Caco-2 (cell line): ENCODE measurements at places on chromosomes 11 and 22.

DNA sequence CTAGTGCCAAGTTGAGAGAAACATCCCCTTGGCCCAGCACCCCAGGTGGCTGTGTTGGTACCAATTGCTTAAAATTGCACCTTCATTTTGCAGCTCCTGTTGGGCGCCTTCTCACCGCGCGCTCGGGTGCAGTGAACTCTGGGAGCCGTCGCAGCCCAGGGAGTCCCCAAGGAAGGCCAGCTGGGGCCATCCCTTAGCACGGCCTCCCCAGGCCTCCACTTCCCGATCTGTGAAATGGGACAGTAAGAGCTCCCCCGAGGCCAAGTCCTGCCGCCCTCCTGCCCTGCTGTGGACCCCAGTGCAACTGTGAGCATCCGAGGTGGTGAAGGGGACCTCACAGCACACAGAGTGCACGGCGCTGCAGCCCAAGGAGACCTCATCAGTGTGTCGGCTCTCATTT, 1234.1 kb downstream of the BRD1 start:
- DNase-seq = no peak

DNA sequence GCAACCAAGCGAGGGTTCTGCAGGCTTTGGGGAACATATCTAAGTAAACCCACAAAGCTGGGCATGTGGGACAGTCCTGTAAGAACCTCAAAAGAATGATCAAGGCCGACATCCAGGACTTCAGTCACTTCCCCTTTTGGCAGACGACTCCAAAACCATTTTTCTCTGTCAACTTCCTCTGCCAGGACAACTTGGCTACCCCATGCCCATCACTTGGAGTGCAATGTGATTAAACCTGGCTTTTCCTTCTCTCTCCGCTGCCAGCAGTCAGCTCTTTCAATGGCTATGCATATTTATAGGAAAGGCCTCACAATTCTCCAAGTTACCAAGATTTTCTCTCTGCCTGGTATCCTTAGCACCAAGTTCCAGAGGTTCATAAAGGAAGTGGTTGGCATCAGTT, 78.9 kb downstream of the C11orf58 start:
- no peak for DNase-seq

DNA sequence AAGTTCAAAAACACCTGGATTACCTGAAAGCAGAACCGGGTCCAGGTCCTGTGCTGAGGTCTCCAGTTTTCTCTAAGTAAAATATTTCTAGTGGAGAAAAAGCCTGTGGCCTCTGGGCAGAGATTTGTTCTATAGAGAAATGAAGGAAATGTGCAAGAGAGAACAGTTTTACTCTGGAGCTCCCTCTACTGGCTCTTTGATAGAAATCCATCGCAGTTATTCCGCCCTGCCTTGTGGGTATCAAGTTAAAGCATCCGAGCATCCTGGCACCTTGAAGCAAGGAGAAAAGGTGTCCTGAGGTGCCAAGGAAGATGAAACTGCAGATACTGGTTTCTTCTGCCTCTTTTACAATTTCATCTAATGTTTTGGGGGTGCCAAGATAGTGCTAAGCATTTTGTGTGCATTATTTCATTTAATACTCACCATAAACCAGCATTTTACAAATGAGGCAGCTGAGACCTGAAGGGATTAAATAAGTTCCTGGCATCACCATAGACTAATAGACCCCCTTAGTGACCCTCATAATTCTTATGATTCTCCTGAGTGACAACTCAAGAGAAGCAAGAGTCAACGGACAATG, 113.1 kb upstream of the HSD17B12 start:
- DNase-seq = no peak

DNA sequence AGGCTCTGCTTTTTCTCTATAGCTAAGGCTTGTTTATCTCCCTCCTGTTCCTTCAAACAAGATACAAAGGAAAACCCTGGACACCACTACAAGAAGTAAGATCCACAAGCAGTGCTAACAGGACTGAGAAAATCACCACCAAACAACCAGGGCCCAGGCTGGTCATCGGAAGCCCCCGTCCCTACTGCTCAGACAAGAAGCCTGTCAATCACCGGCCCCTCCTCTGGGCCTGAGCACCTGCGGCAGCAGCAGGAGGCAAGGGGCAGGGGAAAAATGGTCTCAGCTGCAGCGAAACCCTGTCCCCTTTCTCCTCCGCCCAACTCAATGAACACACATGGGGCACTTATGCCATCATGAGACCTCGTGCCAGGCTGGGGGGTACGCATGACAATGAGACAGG, 155.2 kb downstream of the CEP164 start:
- DNase-seq = no peak

DNA sequence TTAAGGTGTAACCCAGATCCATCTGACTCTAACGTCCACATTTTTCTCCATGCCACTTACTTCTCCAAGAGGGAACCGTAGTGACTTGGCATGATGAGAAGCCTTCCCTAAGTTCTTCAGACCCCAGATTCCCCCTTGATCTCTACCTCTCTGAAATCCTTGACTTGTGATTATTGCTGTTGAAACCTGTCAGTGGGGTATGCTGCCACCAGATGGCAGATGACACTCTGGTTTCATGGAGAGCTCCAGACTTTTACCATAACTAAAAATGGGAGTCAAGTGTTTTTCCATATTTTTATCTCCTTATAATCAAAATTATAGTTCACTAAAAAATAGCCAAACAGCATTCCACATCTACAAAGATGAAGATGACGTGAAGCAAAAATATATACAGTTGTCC, 504.2 kb downstream of the SOX6 start:
- DNase-seq = peak; percentile 32

- DNase-seq = no peak
These were observed 887 bp downstream of the TRPC6 start for GRCh38 chr11:101582989-101583250.

- no peak for DNase-seq
These were observed 84.7 kb downstream of the DGCR2 start for GRCh38 chr22:19037282-19038163.

GRCh38 chr22:23065495-23066122, 4.7 kb upstream of the GNAZ start:
- no peak for DNase-seq

DNA sequence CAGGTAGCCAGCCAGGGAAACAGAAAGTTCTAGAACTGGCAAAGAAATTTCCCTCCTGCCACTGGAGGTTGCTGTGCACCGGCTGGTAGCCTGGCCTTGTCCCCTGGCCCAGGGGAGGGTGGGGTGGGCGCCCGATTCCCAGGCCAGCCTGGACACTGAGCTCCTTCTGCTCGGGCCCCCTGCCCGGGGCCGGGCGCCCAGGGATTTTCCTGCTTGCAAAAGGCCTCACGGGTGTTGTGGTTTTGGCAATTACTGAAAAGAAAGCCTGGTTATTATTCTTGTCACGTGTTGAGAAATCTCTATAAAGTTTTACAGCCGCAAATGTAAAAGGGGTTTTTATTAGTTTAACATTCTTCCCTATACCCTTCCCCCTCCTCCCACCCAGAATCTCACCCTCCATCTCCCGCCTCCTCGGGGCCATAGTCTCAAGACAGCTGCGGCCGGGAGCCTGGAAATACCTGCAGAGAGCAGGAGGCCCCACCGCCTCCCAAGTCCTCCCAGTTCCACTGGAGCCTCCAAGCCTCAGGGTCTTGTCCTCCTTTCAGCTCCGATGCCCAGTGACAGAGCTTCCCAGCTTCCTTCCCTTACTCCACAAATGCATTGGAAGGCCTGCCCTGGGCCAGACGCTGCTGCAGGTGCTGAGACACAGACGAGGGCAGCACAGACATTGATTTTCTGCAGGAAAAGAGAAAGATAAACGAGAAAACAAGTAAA, 1515.6 kb downstream of the TBC1D22A start:
- no peak for DNase-seq

DNA sequence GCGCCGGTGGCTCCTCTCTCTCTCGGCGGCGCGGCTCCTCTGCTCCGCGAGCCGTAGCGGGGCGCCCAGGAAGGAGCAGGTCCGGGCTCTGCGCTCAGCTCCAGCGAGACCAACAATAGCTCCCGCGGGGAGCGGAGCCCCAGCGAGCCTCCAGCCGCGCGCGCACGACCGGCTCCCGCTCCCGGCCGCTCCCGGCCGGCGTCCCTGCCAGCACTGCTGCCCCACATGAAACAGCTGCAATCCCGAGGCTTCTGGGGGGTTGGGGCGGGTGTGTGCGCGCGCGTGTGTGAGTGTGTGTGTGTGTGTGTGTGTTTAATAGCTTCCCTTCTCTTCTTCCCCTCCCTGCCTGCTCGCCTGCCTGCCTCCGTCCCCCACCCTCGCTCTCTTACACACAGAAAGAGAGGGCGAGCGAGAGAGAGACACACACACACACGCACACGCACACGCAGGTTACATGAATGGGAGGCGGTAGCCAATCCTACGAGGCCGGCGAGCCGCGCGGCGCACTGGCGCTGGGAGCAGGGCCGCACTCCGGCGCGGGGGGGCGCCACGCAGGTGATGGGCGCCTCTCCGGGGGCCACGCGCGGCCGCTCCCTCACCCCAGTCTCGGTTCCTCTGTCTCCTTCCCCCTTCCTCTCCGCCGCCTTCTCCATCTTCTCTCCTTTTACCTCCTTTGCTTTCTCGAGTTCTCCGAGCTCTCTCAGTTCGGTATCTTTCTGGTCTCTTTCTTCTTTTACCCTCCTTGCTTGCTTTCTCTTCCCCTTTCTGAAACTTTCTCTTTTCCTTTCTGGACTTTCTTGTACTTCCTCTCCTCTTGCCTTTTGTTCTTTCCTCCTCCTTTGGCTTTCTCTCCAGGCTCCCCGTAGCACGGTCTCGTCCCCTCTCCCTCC, at the start of gene TENM4:
TSS of gene TENM4 (minus strand) at position 460 of the 890 bp plus-strand sequence. CDS start 371,086 bp downstream, outside the sequence.
- DNase-seq = no peak

- no peak for DNase-seq
These were observed 49.1 kb upstream of the MUC15 start for GRCh38 chr11:26621132-26621531.

DNA sequence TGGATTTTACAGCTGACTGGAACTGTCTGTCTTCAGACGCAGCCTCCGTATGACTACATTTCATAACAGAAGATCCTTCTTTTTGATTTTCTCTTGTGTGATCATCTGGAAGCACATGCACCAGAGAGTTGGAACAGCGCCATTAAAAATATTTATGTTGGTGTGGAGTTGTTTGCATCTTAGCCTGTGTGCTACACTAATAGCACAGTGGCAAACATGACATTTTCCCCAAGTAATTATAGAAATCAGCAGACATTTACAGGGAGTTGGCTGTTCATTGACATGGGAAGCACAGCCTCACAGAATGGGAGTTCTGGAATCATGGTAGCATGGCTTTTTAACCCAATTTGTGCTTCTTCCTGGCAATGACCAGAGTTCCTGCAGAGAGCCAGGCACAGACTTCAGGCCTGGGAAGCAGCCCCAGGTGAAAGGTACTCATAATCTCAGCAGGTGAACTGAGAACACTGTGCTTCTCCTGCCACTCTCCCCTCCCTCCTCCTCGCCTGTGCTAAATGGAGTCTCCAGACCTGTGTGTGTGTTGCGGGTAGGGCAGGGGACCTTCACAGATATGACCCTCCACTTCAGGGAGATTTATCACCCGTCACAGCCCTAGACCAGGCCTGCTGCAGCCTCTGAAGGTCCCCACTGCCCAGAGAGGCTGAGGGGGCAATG, 82.8 kb upstream of the PLET1 start:
- DNase-seq = peak; percentile 24

- DNase-seq = peak; percentile 68
These were observed 1.1 kb upstream of the TTLL1 start for GRCh38 chr22:43090130-43090789.

- DNase-seq = no peak
These were observed 28.6 kb upstream of the LDHA start for GRCh38 chr11:18365741-18366140.

DNA sequence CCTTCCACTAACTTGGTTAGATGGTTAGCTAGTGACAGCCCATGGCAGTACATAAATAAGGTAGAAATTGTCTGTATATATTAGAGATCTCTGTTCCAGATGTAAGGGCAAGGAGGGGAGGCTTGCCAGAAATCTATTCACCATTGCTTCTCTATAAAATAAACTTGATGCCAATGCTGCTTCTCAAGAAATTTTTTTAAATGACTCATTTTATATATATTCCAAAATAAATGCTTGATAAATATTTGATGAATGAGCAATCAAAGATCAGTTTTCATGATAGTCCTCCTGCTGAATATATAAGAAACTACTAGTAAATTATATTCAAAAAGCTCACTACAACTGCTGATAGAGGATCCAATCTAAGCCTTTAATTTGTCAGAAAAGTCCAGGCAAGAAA, 710.6 kb upstream of the CCDC179 start:
- DNase-seq = no peak

- peak; percentile 43 for DNase-seq
These were observed 1.8 kb upstream of the CARS1 start for GRCh38 chr11:3058753-3059664.

- DNase-seq = no peak
These were observed 34.0 kb downstream of the PARVG start for GRCh38 chr22:44214764-44215163.

GRCh38 chr22:48082284-48082683, 1319.8 kb downstream of the TBC1D22A start:
- DNase-seq = no peak

- DNase-seq = no peak
These were observed 1654.6 kb upstream of the RAG2 start for GRCh38 chr11:38252620-38253019.

- DNase-seq = peak; percentile 48
These were observed 17.3 kb downstream of the PHLDA2 start for GRCh38 chr11:2911785-2912391.

- no peak for DNase-seq
These were observed 205.4 kb upstream of the SNX19 start for GRCh38 chr11:131121426-131122333.

GRCh38 chr22:23581260-23581650, 1.2 kb upstream of the IGLL1 start:
- DNase-seq = no peak

- DNase-seq = no peak
These were observed 15.8 kb downstream of the OR8D1 start for GRCh38 chr11:124297921-124298320.

- no peak for DNase-seq
These were observed 132.4 kb upstream of the ZC3H12C start for GRCh38 chr11:109960831-109961230.

- no peak for DNase-seq
These were observed 16.8 kb downstream of the RCN1 start for GRCh38 chr11:32107647-32108046.

DNA sequence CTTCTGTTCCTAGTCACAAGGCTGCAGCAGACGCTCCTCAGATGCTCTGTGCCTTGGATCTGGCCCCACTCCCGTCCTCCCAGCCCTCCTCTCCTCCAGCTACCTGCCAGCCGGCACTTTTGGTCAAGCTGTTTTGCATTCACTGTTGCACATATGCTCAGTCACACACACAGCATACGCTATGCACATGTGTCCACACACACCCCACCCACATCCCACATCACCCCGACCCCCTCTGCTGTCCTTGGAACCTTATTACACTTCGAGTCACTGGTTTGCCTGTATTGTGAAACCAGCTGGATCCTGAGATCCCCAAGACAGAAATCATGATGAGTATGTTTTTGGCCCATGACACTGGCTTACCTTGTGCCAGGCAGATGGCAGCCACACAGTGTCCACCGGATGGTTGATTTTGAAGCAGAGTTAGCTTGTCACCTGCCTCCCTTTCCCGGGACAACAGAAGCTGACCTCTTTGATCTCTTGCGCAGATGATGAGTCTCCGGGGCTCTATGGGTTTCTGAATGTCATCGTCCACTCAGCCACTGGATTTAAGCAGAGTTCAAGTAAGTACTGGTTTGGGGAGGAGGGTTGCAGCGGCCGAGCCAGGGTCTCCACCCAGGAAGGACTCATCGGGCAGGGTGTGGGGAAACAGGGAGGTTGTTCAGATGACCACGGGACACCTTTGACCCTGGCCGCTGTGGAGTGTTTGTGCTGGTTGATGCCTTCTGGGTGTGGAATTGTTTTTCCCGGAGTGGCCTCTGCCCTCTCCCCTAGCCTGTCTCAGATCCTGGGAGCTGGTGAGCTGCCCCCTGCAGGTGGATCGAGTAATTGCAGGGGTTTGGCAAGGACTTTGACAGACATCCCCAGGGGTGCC, 109.8 kb downstream of the BCR start:
- DNase-seq = peak; percentile 66
